Activated CD4-positive, CD25-positive, alpha-beta regulatory T cell treated with anti-CD3 and anti-CD28 coated beads, Interleukin-2, amount 50 U/mL, for 24 hours (primary cell): ENCODE measurements at places on chromosomes 13 and 19.

DNA sequence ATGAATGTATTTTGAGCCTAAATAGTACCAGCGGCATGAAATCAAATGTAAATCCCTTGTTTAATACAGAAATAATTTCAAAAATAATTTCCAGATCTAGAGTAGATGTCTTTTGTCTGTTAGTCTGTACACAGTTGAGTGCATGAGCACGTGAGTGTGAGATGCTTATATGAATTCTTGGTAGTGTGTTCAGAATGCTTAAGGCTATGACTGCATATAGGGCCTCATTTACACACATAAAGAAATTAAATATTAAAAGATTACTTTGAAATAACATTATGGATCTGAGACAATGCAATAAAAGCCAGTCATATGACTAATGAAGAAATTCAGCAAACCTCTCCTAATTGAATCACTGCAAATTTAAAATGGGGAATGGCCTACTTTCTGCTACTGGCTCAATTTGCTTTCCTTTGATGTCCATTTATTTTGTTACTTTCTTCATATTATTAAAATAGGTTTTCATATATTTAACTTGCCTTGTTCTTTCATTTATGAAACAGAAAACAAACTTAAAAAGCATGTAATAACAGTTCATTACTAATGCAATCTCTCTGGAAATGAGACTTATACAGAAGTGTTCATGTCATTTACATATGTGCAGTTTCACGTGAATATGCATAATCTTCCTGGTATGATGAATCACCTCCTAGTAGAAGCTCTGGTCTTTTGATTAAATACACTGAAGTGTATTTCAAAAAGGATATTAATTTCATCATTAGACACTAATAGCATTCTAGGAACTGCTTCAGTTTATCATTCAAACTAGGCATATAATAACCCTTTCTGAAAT, 4.5 kb downstream of the AMER2 start:
- ATAC-seq, result peak; percentile 53

GRCh38 chr19:12766051-12766521, 9.3 kb downstream of the HOOK2 start:
- no peak for ATAC-seq

- no peak for ATAC-seq
These were observed 448.4 kb upstream of the SLC10A2 start for GRCh38 chr13:103514619-103515018.

DNA sequence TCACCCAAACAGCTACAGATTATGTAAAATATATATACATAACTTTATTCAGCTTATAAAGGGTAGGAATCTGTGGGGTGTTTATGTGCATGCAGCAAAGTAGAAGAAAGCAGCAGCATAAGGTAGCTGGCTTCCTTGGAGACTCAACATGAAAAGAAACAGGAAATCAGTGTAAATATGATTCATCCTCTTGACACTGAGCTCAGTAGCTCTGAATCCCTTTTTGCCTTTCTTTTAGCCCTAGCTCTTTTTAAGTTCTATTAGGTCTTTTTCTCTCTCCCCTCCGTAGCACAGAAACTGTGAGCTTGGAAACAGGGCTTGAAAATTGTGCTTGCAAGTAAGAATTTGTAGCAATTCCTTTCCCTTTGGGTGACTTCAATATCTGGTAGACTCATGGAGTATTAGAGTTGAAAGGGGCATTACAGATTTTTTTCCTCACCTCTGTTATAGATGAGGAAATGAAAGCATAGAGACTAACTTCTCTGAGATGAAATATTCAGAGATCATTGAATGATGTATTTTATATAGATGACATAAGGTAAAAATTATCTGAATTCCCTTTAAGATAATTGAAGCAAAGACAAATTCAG, 314.4 kb downstream of the PCDH9 start:
- no peak for ATAC-seq

- ATAC-seq, result no peak
These were observed 13.1 kb downstream of the MED26 start for GRCh38 chr19:16614941-16615340.

GRCh38 chr19:51086153-51086850, 3.6 kb upstream of the KLK14 start:
- ATAC-seq, result no peak

- no peak for ATAC-seq
These were observed 185.0 kb downstream of the ZNF536 start for GRCh38 chr19:30557212-30557611.
